ENCODE measurements at places on chromosomes 2 and 18.

GRCh38 chr18:10852385-10853303 lies 296.7 kb downstream of the PIEZO2 start:
- DNase-seq = no peak

DNA sequence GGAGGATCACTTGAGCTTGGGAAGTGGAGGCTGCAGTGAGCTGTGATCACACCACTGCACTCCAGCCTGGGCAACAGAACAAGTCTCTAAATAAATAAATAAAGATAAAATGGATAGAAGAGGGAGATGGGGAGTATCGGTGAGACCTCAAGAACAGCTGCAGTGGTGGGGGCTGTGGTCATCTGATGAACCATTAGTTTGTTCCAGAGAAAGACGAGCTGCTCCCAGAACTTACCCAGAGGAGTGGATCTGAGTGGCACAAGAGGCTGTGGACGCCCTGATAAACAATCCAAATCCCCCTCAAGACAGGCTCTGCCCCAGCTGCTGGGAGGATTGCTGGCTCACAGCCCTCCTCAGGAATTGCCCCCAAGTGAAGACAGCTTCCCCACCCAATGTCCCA lies 26.7 kb downstream of the TMEM127 start:
- no peak for DNase-seq

DNA sequence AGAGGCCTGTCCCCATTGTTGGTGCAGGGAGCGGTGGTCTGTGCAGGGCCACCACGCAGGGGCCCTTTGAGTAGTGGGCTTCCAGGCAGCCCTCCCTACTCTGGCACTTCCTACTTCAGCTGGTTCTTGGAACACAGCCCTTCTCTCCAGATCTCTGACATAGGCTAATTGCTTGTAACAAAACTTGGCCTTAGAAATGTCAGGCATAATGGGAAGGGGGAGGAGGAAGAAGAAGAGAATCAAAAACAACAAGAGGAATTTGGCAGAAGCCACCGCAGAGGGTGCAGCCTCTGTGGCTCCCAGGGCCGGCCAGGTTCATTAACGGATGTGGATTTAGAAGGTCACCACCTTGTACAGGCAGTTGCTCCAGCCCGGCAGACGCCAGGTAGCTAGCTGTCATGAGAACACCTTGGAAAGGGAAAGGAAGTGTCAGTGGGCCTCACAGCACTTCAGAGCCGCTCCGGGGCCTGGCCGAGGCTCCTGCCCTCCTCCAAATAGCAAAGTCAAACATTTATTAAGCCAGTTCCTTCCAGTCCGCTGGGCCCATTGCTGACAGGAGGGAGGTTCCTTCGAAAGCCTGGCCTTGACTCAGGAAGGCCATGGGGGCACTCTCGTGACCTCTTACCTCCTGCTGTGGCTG lies 7.4 kb downstream of the BOD1L2 start:
- no peak for DNase-seq

DNA sequence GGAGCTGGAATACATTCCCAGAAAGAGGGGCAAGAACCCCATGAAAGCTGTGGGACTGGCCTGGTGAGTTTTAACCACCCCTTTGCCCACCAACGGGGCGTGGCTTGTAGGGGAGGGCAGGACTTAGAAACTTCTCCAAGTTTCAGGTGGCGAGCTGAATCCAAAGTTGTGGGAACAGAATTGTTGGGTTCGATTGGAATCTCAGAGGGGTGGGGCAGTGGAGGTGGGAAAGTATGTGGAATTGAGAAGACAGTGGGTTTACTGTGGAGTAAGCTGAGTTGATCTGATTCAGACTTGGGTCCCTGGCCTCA lies 1.1 kb downstream of the PNKD start:
- DNase-seq = no peak

- no peak for DNase-seq
These were observed 27.2 kb downstream of the NAT8 start for GRCh38 chr2:73614997-73615396.

DNA sequence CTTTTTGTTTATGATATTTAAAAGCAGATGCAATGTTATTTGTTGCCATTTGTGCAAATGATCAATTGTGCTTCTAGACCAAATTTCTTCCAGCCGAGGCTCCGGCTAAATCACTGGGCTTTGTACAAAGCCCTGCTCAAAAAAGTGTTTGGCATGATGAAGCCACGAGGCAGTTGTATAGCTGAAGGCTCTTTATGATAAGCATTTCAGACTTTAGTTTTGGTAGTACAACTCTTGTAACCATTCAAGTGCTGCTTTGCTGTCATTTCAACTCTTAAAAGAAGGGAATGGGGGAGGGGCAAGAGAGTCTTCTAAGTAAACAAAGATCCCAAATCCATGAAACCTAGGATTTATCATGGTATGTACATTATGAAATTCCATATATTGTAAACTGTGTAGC lies 3.3 kb upstream of the ZNF532 start:
- DNase-seq = no peak
